ENCODE measurements at places on chromosomes 2 and 18.

- no peak for DNase-seq
Observed at GRCh38 chr2:172864182-172864581, 128.5 kb downstream of the RAPGEF4 start.

- no peak for DNase-seq
Observed at GRCh38 chr2:146540271-146540932, 1304.4 kb upstream of the ACVR2A start.

- DNase-seq = no peak
Observed at GRCh38 chr2:25698752-25699151, 25.4 kb upstream of the DTNB start.

DNA sequence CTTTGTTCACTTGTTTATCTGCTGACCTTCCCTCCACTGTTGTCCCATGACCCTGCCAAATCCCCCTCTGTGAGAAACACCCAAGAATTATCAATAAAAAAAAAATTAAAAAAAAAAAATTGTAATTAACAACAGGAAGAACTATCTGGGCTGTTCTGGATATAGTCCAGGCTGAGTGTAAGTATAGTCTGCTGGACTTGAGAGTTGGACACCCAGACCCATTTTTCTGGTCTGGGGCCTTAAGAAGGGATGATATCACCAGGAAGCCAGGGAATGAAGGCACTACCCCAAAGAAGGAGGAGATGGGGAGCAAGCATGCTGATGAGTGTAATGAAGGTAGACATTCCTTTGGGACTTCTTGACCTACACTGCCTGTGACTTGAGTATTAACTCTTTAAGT lies 72.1 kb upstream of the ZFP36L2 start:
- no peak for DNase-seq

DNA sequence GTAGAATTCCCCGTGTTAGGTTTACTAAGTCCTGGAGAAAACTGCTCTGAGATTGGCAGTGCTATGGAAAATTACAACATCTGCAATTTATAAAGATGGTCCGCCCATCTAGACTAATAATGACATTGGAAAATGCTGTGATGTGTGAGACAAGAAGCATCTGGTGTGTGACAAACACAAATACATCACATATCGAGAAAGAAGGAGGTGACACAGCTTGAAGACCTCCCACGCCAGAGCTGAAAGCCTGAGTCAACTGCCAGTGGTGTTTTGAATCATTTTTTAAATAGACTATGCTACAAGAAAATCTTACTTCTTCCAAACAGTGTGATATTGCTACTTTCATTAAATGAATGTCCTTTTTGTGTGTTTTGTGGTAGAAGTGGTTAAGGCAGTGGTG lies 8.6 kb upstream of the ANO7 start:
- no peak for DNase-seq

DNA sequence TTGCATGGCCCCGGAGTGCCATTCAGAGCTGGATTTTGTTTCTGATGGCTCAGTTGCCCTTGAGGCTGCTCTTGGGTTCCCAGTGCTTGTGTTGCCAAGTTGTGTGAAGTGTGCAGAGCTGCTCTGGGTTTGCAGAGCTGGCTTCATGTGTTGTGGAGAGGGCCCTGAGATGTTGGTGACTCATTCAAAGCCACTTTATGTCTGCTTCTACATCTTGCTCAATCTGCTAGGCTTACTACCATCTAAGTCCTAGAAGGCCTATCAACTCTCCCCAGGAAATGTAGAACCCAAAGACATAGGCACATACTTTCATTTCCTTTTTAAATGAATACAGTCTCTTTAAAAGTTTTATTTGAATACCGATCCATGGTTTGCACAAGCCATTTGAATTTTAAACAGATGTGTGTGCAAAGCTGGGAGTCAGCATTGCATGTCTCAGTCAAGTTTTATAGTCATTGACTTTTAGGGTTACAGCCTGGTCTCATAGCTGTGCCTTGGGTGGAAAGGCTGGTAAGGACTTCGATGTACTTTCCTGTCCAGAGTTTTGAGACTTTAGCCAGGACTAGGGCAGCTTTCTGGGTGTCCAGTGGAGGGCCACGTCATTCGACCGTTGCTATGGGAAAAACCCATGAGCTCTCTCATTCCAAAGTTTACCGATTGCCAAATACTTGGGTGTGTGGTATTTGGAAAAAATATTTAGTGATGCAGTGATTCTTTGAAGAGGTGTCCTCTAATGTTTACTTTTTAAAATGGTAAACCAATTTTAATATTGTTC lies 105.0 kb downstream of the LTBP1 start:
- DNase-seq = no peak

DNA sequence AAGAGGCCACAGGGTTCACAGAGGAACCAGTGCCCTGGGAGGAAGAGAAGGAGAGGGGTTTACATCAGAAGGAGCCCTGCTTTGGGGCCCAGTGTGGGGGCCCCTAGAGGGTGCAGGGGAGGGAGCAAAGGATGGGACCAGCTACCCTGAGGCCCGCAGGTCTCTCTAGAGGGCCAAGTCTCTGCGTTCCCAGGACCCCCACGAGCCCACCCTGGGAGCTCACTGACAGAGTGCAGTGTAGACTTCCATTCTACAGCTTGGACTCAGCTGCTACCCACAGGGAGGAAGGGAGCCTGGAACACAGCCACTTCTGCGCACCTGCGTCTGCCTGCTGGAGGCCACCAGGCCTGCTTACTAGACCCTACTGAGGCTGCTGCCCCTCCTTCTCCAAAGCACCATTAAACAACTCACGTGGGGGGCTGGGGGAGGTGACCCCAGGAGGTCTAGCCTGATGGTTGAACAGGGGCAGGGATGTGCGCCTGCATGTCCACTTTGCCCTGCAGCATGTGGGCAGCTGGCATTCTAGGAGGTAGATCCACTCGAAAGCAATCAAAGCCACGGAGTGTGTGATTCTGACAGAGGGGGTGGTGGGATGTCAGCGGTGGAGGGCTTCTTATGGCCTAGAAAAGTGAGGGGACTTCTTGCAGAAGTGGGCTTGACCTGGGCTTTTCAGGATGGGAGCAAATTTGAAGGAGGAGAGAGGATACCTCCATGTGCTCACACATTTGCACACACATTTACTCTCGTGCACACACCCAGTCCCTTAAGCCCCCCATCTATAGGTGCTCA lies 90.2 kb downstream of the ZFP36L2 start:
- DNase-seq = no peak

- DNase-seq = no peak
Observed at GRCh38 chr2:237700512-237701032, 73.2 kb downstream of the LRRFIP1 start.

- no peak for DNase-seq
Observed at GRCh38 chr2:28927878-28928277, 33.4 kb downstream of the WDR43 start.

DNA sequence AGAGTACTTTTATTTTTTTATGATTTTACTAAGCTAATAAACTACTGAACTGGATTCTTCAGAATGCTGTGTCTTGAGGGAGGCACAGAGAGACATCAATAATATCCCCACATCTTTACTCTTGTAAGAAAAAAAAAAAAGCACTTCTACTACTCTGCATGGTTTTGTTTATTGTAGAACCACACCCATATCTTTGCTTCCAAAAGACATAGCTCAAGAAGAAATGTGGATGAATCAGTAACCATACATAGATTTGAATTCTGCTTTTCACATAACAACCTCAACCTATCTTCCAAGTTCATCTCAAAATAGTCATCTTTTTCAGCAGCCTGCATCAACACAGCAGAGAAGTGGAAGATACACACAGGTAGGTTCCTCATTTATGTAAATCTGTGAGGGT lies 12.2 kb upstream of the COL5A2 start:
- no peak for DNase-seq

GRCh38 chr18:3914833-3915610 lies 465.1 kb downstream of the TGIF1 start:
- DNase-seq = no peak

GRCh38 chr2:62313449-62314227 lies 117.7 kb downstream of the B3GNT2 start:
- no peak for DNase-seq
